NCI-H1694 treated with DMSO at 0.1 percent for 48 hours (cell line): ENCODE measurements at places on chromosomes 7 and 10.

GRCh38 chr10:31011017-31011664, 20.5 kb downstream of the ZNF438 start:
- DNase-seq, result no peak

DNA sequence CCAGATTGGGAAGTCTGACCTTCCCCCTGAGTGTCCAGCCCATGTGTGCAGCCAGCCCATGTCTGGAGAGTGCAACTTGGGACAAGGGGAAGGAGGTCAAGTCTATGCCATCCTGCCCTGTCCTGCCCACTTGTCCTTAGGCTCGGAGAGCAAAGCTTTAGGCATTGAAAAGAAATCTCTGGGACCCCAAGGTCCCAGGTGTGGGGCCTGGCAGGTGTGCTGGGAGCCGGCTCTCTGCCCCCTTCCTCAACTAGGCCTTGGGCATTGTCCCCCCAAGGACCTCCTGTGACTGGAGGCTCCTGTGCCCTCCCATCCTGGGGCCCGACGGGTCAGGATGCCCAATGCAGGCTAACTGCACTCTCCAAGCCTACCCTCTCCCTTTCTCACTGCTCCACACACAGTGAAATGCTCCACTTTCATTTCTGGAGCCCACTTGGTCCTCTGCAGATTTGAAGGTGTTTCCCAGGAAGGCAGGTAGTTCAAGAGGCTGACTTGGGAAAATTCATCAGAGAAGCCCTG, 124.7 kb downstream of the PTPN20 start:
- no peak for DNase-seq

DNA sequence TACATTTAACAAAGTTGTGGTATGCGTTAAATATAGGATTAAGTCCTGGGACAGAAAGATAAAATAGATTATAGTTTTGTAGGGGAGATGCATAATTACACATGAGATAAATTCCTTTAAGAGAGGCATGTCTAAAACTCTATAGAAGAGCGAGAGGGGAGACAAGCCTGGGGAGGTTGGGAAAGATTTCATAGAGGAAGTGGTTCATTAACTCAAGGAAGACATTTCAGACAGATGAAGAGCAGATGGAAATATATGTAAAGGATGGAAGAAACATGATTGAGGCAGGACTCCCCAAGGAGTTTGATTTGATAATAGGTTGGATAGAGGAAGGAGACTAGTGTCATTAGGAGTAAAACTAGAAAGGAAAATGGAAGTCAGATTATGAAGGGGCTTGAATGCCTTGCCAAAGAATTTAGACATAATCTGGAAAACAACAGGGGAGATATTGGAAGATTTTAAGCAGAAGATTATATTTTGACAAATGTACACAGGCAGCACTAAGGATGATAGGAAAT, 96.1 kb downstream of the PHTF2 start:
- no peak for DNase-seq

- no peak for DNase-seq
Observed at GRCh38 chr7:106959753-106960152, 84.8 kb upstream of the PRKAR2B start.

DNA sequence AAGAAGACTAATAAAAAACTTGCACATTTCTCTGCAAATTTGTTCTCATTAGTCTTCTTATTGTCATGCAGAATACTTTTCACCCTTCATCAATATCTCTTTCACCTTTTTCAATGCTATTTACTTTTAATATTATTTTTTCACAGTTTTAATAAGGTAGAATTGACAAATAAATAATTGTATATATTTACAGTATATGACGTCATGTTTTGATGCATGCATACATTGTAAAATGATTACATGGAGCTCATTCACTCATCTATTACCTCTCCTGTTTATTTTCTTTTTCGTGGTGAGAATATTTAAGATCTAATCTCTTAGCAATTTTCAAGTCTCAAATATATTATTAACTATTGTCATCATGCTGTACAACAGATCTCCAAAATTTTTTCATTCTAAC, 658.2 kb upstream of the MKI67 start:
- DNase-seq, result no peak

GRCh38 chr10:80144067-80144695, 11.7 kb downstream of the PLAC9 start:
- DNase-seq, result no peak

GRCh38 chr7:38903057-38903456, 5.9 kb downstream of the VPS41 start:
- DNase-seq, result no peak

- DNase-seq, result no peak
Observed at GRCh38 chr10:79393221-79393923, 46.1 kb downstream of the PPIF start.

- DNase-seq, result no peak
Observed at GRCh38 chr7:121960678-121961077, 87.7 kb downstream of the PTPRZ1 start.

DNA sequence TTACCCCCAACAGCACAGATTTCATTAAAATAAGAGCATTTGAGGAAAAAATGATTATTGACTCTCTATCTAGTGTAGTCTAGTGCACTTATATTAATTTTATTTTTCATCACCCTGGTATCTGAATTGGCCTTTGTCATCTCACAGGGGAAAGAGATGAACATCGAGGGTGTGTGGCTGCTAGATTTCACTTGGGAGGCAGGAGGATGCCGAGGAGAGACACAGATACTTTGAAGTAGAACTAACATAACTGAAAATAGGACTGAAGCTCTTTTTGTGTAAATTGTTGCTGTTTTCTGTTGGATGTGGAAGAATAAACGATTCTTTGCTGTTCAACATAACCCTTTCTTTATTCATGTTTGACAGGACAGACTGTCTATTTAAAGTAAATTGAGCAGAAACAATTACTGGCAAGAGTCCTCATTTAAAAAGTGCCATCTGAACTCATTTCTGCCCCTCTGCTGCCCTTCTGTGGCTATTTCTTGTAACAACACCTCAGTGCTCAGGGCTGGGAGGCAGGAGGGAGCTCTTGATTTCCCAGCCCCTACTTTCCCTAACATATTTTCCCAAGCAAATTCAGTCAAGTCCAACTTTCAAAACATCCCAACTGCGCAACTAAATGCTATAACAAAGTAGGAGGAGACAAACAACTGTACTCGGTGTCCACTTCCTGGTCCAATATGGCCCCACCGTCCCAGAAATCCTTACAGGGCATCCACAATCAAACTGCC, 15.6 kb downstream of the LYZL1 start:
- peak; percentile 71 for DNase-seq

DNA sequence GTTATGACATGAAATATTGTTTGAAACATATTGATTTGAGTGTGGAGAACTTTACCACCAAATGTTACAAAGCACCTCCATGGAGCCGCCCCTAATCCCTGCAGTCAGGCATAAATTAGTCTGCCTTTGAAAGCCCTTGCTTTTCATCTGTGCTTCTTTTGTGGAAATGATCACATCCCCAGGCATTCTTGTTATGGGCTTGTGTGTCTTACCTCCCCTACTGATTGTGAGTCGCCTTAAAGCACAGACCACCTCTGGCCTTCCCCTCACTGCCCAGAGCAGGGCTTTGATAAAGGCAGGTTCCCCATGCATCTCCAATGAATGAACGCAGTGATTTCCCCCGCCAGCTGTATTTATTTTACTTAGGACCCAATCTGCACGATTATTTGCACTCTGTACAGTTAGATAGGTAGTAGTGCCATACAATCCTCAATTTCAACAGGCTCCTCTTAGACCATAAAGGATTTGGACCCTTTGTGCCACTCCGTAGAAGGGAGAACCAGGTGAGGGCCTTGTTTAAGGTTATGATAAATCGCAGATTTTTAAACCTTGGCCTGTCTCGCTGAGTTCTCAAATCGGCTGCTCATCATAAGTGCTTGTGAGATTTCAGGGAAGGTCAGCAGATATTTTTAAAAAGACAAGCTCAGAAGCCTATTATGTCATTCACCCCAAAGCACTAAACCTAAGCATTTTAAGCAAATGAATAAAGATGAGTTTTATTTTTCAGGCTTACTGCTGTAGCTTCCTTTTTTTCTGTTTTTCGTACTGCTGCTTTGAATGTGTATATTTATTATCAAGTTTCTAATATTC, 107.8 kb downstream of the CUBN start:
- DNase-seq, result no peak

DNA sequence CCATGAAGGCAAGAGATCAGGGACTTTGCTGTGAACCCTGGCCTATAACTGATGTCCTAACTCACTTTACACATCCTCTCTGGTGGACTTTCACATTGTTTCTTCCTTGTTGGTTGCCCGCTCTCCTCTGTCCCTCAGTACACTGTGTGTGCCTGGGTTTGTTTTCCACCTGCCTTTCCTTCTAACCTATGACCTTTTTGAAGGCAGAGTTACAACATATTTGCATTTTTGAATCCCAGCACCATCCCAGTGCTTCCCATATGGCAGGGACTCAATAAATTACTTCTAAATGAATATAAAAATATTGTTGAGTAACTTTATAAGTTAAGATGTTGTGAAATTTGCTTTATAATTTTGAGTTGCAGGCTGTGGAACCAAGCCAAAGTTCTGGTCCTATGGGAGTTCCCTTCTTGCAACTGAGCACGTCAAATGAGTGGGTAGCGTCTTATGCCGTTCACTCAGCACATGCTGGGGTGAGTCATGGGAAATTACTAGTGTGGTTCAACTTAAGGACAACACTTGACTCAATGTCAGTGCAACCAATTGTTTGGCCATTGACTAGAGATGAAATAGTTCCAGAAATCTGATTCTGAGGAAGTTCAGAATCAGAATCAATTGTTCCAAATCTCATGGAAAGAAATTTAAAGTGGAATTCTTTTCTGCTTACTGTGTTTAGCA, 250.9 kb downstream of the TWIST1 start:
- DNase-seq, result no peak

DNA sequence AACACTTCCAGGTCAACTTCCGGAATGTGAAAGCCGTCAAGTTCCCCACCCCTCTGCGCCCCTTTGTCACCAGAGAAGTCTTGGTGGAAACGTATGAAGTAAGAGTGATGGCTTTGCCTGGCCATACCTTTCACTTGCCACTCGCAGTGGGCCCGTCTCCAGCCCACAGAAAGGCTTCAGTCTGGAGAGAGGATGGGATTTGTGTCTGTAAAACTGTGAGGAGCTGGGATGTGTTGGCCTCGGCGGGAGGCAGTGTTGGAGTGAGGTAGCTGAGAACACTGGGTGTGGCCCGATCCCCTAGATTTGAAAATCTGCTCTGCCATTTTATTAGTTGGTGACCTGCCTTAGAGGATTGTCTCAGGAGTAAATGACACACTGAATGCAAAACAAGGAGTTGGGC, 6.4 kb downstream of the ADCK2 start:
- DNase-seq, result no peak

GRCh38 chr10:104293011-104293410, 24.0 kb downstream of the GSTO2 start:
- DNase-seq, result no peak

DNA sequence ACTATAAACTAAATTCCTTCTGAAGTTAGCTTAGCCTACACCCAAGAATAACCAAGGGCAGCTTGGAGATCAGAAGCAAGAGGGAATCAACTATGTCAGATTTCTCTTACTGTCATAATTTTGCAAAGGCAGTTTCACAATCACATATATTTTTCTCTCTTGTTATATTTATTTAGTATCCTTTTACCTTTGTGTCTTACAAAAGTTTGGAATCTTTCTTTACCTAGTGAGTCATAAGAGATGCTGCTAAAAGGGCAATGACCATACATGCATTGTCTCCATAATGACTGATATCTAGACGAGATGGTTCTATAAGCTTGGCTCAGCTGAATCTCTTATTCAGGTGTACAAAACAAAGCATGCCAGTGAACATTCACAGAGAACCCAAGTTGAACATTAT, 61.1 kb downstream of the PPP1R17 start:
- no peak for DNase-seq
